Stimulated activated CD8-positive, alpha-beta memory T cell treated with anti-CD3 and anti-CD28 coated beads, Interleukin-15, amount 100 ng/mL, for 48 hours (primary cell): ENCODE measurements at places on chromosomes 4 and X.
A peak's percentile ranks its signal among the peaks of the same experiment; 100 is the strongest.

- DNase-seq: peak; percentile 33
These were observed 10.7 kb downstream of the MED12 start for GRCh38 chrX:71128915-71129765.

- no peak for DNase-seq
These were observed 1778.2 kb upstream of the PCDH10 start for GRCh38 chr4:131370846-131371245.

- DNase-seq: no peak
These were observed 142.7 kb downstream of the DKK2 start for GRCh38 chr4:106893395-106893881.

GRCh38 chr4:41290479-41290878, 33.8 kb downstream of the UCHL1 start:
- no peak for DNase-seq

DNA sequence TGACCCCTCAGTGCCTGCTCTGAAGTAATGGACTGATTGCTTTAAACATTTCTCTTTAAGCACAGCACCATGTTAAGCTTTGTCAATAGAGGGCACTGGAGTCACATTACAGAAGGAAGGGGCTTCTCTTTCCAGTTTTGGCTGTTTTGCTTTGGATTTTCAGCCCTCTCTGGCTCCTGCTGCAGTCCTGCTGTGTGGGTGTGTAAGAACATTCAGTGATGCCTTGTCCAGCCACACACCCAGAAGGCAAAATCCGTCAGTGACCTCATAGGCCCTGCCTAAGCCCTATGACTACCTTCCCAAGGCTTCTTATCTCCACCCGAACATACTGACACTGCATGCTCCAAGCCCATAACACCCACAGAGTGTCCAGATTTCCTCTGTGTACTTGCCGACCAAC, 215.3 kb upstream of the CTSO start:
- DNase-seq: no peak

GRCh38 chr4:6437826-6438238, 34.6 kb downstream of the PPP2R2C start:
- no peak for DNase-seq

DNA sequence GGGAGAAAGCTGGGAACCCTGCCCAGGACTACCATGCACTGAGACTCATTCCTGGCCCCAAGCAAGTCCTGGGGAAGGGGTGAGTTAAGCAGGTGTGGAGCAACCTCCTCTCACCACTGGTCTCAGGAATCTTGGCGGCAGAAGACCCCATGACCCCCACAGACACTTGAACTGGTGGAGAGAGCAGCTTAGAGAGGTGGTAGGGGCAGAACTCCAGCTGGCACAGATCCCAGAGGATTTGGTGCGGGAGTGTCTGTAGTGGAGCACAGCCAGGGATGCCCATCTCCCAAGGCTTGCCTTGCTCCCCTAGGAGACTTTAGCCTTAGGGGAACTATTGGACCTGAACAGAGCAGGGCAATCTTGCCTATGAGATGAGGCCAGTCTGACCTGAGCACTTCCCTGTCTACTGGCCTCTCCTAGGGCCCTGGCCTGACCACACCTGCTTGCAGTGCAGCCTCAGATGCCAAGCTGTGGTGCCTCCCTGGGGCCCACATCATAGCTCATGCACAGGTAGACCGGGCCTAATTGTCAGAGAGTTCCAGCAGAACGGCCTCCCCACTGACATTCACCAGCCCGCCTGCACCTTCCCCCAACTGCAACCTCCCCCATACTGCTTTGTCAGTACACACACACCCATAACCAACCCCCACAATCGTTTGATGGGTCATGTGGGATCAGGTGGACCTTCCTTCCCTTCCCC, 78.0 kb downstream of the NAA11 start:
- DNase-seq: no peak

GRCh38 chr4:122086338-122087065, 65.6 kb upstream of the BLTP1 start:
- DNase-seq: no peak
